MCF 10A (cell line): ENCODE measurements at places on chromosomes 5 and 9.

DNA sequence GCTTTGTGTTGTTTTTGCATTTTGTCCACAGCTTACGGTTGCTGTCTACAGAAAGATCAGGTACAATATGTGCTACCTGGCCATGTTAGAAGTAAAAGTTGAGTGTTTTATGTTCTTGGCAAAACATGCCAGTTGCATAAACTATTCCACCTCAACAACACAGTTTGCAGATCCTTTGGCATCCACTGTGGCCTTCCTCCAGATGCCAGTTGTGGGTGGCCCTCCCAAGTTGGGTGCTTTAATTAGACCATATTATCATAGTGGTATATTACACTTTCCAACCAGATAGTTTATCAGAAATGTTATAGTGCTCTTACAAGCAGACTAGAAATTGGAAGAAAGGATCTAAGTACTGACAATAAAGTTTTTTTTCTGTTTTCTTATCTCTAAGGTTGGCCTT lies 386.9 kb upstream of the KCNN2 start:
- no peak for DNase-seq

DNA sequence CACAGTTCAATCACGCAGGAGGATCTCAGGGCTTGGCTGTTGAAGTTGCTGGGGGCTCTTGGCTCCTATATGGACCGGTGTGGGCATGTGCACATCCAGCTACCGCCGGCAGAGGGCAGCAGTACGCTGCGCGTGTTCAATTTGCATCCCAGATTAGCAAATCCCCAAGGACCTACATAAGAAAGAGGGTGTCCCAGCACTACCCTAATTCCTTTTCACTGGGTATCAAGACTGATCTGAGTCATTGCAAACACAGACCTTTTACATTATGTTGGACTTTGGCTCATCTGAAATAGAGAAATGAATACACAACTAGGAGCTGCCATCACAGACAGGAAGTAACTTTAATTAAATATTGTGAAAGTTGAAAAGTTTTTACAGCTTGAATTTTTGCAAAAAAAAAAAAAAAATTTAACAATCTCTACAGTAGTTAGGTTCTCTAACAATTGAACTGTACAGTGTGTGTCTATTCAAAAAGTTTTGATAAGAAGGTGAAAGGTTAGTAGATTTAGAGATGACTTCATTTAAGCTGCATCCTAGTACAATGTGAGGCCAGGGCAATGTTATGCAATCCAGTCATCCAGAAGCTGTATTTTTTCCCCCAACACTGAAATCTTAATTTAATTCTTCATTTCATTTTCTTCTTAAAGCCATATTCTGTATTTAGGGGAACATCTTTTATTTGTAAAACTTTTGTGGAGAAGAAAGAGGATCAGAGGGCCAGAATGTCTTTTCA lies 404.0 kb downstream of the EBF1 start:
- DNase-seq = peak; percentile 72

DNA sequence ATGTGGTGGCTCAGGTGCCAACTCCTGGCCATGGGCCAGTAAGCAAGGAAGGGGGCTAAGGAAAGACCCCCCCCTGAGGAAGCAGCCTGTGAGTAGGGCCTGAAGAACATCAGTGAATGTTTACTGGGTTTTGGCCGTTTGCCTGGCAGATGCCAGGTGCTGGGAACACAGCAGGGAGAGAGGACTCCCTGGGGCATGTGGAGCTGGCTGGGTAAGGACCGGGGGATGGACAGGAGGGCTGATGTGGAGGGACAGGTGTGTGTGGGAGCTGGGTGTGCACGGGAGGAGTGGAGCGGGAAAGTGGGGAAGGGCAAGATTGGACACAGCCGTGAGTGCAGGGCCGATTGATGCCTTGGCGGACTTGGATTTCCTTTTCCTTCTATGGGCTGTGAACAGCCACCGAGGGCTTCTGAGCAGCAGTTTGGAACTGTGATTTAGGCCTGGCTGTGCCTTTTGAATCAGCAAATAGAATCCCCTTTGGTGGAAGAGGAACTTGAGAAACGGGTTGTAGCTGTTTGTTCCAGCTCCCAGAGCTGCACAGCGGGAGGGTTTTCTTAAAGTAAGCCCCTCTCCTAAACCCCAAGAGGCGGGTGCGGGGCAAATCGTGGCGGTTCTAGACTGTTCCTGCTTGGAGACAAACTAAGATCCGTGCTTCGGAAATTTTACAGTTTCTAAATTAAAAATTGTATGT lies 3.1 kb downstream of the HMCN2 start:
- no peak for DNase-seq

DNA sequence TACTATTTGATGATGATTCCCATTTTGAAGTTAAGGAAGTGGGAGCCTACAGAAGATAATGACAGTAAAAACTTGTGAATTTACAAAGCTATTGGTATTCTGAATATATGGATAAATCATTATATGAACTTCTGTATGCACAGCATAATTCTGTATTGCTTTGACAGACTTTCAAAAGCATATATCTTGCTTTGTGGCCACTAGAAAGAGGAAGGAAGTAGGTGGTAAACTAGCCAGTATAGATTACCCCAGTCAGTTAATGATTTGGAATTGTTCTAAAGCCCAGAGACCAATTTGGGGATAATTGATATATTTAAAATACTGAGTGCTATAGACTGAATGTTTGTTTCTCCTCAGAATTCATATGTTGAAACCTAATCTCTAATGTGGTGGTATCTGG lies 53.0 kb downstream of the NR2F1 start:
- DNase-seq = no peak

DNA sequence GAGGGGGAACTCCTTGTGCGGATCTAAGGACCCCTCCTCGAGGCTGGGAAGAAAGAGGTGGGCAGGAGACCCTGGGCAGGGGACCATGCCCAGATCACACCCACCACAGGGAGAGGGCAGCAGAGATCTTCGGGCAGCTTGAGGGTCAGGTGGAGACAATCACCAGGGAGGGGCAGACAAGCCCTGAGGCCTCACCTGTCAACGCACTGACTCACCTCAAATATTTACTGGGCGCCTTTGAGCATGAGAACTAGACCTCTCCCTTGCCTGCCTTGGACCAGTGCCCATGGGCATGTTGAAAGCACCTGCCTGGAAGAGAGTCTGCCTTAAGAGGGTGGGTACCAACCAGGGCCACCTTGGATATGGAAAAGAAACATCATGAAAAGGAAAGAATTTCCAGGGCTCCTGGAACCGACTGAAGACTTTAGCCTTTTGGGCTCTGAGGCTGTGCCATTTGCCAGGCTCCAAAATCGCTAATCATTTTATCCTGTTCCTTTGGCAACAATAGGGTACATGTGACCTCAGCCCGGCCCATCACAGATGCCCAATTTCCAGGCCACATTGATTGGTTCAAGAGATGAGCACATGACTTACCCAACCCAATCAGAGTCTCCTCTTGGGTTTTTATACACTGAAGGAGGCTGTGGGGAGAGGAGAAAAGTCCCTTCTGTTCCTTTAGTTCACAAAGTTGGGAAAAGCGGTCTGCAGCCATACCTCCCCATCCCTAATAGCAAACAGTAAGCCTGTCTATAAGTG lies 10.4 kb upstream of the SPINK4 start:
- DNase-seq = peak; percentile 99

GRCh38 chr9:120386390-120387131 lies 193.4 kb downstream of the CDK5RAP2 start:
- DNase-seq = peak; percentile 61

DNA sequence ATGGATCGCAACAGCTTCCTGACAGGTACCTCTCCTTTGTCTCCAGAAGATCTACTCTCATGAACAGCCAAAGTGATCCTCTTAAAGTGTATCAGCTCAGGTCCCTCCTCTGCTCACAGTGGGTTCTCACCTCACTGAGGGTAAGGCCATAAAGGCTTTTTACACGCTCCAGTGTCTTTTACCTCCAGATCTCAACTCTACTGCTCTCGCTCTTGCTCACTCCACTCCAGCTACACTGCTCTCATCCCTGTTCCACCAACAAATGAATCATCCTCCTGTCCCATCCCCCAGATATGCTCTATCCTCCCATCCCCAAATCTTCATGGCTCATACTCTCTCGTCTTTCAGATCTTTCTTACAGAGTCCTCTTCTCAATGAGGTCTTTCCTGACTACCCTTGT lies 248.6 kb upstream of the EFNA5 start:
- no peak for DNase-seq

GRCh38 chr9:115910959-115911358 lies 242.6 kb upstream of the PAPPA start:
- DNase-seq = no peak
